ENCODE measurements at places on chromosomes 4 and X.

DNA sequence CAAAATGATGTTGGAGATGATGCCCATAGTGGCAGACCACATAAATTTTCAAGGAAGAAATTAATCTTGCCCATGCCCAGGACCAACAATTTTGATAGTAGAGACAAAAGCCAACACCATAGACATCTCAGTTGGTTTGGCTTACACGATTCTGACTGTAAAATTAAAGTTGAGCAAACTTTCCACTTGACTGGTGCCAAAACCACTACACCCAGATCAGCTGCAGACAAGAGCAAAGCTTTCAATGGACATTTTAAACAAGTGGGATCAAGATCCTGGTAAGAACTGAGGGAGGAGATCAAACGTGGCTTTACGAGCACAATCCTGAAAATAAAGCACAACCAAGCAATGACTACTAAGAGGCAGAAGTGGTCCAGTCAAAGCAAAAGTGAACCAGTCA lies 90.7 kb downstream of the PAPSS1 start:
- no peak for DNase-seq

DNA sequence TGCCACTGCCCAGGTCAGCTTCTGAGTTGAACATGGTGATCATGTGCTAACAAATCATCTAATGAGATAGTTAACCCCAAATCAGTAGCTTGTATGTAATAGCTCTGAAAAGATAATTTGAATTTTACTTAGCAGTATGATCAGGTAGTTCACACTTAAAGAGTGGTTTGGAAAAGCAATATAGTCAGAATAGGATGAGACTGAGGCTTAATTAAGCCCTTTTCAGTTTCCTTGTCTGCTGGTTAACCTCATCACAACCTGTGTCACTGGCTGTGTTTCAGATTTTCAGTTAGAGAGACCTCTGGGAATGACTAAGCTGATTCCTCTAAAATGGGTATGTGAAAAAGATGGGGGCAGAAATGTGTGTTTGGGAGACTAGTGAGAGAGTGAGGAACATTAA lies 38.1 kb downstream of the GPR174 start:
- DNase-seq: no peak

DNA sequence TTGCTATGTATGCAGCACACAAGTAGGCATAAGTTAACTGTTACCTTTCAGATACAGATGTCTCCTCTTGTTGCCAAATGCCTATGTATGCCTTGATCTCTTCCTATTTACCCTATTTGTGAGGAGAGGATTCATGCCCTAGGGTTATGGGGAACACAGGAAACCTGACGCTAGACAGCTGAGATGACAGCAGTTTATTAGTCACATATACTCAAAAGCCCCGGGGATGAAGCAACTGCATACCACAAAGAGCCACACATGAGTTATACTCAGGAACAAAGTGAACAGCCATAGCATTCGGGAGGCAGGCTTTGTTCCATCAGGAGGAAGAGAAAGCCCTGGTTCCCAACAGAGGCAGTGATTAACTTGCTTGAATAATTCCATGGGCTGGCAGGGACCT lies 1011.7 kb upstream of the PCDH7 start:
- DNase-seq: no peak

GRCh38 chrX:72120837-72121236 lies 10.9 kb downstream of the RTL5 start:
- no peak for DNase-seq

GRCh38 chrX:15511563-15511962 lies 11.0 kb downstream of the BMX start:
- DNase-seq: no peak
